NCI-H345 (cell line): ENCODE measurements at places on chromosomes 2 and 18.
A peak's percentile ranks its signal among the peaks of the same experiment; 100 is the strongest.

DNA sequence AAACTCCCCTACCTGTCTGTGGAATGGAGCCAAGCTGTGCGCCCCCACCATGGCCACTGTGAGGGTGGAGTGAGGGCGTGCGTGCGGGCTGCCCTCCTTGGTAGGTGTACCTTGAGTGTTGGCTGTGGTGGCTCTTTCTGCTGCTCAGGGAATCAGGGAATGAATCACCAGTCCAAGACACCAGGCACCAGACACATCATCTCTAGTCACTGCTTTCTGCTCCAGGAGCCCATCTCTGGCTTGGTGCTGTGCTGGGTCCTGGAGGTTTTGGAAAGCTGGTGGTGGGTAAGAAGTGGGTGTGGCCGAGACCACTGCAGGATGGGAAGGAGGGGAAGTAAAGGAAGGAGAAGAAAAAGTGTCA is 209.9 kb downstream of the SEPTIN10 start:
- DNase-seq, result no peak

- no peak for DNase-seq
These were observed 53.8 kb upstream of the TMEM87B start for GRCh38 chr2:112001136-112001715.

- no peak for DNase-seq
These were observed 47.7 kb downstream of the NCOA1 start for GRCh38 chr2:24538720-24539119.

GRCh38 chr2:199101487-199101886 is 356.3 kb downstream of the SATB2 start:
- DNase-seq, result no peak

DNA sequence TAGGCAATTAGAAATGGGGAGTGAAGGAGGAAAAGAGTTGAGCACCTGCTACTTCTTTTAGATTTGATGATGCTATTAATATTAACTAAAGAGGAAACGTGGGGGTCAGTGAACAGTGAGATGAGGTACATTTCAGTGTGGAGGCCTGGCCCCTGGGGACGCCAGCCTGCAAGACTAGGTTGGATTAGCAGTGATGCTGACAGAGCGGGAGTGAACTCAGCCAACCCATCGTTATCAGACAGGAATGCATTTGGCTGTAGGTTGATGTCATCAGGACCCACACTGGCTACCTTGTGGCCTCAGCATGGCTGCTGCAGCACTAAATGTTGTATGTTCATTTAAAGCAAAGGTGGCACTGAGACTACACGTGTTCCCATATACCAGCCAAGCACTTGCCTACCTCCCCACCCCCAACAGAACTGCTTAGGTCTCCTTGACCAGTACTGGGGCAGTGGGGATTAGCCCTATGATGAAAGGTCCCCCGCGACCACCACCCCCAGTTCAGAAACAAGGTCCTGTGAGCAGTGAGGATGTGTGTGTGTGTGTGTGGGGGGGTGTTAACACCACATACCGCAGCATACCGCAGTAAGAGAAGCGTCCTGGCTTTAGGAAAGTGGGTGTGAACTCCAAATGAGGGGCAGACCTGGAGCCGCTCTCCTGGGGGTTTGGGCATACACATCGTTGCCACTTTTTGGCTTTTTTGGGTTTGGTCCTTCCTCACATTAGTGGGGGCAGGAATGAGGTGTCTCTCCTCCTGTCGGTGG is 26.0 kb downstream of the DGKD start:
- no peak for DNase-seq

DNA sequence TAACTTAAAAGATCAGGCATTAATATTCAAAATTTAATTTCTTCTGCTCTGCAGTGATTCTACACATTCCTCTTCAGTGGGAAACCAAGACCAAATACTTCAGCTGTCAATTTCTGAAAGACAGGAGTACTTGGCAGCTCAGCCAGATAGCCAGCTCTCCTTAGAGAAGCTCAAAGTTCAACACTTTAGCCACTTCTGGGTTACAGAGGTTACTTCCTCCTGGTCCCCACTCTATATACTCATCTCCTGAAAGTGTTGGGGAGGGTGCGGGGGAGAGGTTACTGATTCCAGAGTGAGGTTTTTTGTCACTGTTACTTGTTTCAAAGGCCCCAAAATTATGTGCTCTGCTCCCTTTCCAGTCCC is 4.1 kb downstream of the CYTIP start:
- no peak for DNase-seq

DNA sequence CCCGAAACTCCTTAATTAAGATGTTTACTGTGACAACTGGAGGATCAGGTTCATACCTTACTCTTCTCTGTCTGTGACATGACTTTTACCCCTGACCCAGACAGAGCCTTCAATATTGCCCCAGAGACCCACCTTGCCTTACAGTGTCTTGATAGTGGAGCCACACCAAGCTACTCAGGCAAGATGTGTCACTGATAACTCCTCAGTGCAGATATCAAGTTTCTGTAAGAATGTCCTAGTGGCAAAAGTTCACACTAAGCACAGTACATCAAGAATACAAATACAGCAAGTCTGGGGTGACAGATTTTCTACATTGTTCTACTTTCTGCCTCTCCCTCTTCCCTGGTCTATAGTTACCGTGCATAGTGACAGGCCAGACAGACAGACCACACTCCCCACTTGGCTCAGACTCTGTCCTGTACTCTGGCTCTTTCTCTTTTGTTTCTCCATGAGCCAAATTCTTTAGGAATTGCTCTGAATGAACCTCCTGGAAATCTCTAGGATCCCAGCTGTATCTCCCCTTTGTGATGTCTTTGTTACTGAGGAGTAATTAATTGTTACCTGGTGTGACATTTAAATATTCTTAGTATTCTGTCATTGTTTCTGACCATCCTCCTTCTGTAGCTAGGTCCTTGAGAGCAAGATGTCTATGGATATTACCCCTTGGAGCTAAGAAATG is 24.1 kb upstream of the APOB start:
- no peak for DNase-seq

- DNase-seq, result no peak
These were observed 108.4 kb downstream of the COL6A3 start for GRCh38 chr2:237305579-237305978.

DNA sequence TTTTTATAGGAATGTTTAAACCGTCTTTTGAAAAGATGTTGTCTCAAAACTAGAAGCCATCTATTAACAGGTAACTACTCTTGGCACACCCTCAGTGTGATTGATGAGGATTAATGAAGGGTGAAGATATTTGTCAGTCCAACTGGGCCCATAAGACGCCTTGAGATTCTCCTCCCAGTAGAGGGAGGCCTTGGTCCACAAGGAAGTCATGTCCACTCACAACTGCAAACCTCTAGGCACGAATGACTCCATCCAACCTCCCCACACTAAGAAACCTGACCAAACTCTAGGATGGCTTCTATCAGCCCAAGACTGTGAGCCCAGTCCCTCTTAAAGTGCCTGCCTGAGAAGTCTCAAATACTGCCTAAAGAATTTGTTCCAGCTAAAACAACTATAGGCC is 19.2 kb upstream of the GRP start:
- no peak for DNase-seq

DNA sequence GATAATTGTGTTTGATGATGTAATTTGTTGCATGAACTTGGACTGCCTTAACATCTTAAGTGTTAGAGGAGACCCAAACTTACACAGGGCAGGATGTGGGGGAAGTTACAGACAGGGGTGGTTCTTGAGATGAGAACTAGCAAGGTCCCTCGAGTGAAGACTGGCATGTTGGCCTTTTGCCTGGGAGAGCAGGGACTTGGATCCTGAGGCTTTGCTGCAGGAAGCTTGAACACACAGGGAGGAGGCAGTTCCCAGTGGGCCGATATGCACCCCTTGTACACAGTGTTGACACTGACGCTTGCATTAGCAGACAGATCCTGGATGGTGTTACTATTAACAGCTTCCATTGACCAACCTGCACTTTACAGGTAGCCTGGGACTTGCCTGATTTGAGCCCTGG is 47.5 kb downstream of the CHRNA1 start:
- no peak for DNase-seq

DNA sequence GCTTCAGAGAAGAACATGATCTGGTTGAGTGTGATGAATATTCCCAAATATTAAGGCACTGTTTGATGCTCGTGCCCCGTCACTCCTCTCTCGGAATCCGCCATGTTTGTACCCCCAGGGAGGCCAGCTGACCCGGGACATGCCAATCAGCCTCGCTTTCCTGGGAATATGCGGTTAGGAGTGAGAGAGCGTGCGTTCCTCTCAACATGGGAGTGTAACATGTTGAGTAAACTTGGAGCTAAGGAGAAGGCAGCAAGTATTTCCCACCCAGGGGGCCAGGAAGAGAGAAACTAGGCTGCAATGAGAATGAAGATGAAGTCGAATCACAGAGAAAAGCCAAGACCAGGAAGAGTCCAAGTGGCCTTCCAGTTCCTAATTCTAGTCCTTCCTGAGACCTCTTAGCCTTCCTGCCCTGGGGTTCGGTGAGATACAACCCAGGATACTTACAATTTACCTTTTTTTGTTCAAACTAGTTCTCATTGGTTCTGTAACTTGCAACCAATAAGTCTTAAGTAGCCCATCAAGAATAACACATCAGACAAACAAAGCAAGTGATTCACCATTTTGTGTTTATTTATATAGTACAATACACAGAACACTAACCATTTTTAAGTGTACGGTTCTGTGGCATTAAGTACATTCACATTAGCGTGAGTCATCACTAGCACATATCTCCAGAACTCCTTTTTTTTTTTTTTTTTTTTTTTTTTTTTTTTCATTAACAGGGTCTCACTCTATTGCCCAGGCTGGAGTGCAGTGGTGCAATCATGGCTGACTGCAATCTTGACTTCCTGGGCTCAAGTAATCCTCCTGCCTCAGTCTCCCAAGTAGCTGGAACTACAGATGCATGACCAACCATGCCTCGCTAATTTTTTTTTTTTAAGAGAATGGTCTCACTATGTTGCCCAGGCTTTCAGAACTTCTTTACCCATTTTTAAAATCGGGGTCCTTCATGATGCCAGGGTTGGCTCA is 36.4 kb upstream of the SLC1A4 start:
- DNase-seq, result no peak

- no peak for DNase-seq
These were observed 13.0 kb downstream of the MCM6 start for GRCh38 chr2:135863233-135863632.

GRCh38 chr18:29225351-29225750 is 1048.4 kb upstream of the CDH2 start:
- no peak for DNase-seq

GRCh38 chr2:203550266-203550665 is 15.2 kb upstream of the RAPH1 start:
- DNase-seq, result no peak

DNA sequence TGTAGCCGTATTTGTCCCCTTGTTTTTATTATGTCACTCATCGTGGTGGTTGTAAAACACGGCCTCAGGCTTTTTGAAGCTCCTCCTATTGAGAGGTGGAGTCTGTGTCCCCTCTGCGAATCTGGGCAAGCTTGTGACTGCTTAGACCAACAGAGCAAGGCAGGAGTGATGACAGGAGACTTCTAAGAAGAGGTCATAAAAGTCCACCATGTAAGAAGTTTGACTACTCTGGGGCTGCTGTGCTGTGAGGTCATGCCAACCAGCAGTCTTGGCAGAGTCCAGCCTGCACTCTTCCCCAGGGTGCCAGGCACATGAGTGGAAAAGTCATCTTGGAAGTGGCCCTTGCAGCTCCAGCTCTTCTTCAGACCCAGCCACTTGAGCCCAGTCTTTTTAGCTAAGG is 83.8 kb upstream of the SPTBN1 start:
- no peak for DNase-seq

- peak; percentile 39 for DNase-seq
These were observed 113.3 kb upstream of the ALKAL2 start for GRCh38 chr2:401019-401679.

DNA sequence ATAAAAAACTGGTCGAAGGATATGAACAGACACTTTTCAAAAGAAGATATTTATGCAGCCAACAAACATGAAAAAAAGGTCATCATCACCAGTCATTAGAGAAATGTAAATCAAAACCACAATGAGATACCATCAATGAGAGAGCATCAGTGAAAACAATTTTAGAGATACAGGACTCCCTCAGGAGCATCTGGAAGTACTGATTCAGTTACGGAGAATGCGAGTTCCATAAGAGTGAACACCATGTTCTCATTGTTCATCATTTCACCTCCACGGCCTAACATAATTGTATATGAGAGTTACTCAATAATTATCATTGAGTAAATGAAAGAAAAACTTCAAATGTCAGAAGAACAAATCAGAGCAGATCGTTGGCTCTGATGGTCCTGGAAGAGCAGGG is 140.9 kb upstream of the TANK start:
- no peak for DNase-seq

DNA sequence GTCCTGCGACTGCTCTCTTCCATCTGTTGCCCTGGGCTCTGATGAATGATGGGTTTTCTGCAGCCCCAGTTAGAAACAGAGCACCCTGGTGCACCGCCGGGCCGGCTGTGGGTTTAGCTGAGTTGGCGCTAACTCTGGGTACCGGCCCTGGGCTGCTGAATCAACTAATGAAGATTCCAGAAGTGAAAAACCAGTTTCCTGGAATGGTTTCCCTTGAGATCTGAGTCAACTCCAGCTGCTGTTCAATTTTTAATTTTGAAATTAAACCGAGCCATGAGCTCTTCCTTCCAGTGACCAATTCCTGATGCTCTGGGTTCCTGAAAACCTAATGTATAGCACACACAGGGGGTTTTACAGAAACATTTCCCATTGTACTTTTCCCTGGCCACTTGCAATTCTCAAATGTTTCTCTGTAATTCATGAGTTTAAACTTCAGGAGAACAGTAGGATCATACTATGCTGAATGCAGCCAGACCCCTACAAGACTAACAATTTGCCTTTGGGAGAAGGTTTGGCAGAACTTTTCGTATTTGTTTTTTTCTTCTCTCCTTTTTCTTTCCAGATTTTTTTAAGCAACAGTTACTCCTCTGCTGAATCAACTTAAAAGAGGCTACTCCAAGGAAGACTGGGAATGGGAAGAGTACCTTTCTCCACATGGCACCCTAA is 5.5 kb downstream of the COL6A3 start:
- DNase-seq, result no peak

GRCh38 chr18:28013066-28013465 is 163.9 kb downstream of the CDH2 start:
- peak; percentile 14 for DNase-seq

DNA sequence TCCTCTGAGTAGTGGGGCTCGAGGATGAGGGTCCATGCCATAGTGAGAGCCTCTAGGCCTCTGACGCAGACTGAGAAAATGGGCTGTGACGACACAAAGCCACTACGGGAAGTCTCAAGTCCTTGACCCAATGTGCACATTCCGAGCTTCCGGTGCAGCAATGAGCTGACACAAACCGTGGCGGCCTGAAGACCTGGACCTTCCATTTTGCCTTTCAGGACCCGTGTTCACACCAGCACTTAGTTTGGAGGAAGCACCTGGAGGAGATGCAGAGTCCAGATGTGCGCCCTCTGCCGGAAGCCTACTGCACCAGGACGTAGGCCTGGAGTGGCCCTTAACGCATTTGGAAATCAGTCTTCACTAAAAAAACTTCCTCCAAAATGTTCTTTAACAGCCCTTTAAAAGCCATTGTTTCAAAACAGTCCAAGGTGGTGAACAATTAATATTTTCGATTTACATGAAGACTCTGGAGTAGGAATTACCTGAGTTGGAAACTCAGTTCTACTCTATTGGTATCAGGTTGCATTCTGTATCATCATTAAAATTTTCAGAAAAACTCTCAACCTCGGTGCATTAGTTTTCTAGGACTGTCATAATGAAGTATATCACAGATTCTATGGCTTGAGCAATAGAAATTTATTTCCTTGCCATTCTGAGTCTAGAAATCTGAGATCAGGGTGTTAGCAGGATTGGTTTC is 33.9 kb downstream of the BMP10 start:
- DNase-seq, result no peak
